HTR-8/SVneo (cell line): ENCODE measurements at places on chromosomes 2 and 18.

- no peak for DNase-seq
These were observed 1.6 kb upstream of the ALKAL2 start for GRCh38 chr2:289362-290089.

DNA sequence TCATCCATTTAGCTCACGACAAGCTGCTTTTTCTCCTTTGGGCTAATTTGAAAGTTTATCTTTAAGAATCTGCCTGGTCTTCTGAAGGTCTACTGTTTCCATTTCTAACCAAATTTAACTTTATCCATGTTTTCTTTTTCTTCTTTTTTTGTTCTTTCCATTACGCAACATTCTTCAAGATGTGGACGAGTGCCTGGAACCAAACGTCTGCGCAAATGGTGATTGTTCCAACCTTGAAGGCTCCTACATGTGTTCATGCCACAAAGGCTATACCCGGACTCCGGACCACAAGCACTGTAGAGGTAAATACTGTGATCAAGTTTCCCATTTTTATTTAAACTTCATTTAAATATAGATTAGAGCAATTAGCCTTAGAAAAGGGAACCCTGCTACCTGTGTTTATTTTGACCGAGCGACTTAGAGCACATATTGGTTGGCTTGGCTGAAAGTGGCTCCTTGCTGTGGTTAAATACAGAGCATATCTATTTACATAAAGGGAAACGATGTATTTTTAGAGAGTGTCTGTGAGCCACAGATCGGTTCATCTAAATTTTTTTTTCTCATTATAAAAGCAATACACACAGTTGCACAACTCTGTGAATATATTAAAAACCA is 183.4 kb upstream of the RASGRP3 start:
- DNase-seq = no peak

- no peak for DNase-seq
These were observed 21.8 kb upstream of the USP40 start for GRCh38 chr2:233588400-233588799.

DNA sequence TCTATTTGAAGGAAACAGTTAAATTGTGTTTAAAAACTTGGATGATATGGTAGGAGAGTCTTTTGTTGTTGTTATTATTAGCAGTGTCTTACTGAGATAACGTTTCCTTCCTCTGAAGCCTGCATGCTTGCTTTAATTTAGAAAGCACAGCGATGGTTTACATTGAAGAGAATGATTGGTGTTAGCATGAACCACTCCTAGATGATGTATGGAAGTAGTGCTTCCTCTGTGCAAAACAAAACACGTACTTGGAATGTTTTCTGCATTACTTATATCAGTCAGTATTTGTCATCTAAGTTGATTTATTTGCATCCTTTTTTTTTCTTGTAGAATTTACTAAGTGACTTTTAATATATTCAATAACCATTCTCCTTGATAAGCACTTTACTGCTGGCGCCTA is 89.0 kb downstream of the UGGT1 start:
- DNase-seq = no peak

DNA sequence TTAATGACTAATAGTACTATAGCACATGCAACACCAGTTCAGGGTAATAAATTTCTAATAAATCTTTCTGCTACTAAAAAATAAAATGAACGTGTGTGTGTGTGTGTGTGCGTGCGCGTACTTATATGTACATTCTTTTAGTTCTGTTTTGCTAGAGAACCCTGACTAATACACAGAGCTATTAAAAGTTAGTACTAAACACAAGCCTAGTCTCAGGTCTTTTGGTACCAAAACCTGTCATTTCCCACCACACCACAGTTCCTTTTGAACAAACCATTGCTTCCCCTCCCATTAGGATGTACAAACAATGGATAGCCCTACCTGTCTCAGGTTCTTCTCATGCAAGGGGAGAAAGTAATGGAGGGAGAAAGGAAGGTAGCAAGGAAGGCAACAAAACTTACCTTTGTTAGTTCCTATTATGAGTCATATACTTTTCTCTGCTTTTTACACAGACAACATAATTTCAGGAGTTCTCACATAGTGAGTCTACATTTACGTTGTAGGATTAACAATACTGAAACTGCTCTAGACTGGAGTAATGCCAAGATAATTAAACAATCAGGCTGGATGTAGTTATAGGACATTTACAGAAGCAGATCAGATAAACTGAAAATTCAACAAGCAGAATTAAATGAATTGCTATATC is 427.2 kb downstream of the KCNJ3 start:
- DNase-seq = no peak

DNA sequence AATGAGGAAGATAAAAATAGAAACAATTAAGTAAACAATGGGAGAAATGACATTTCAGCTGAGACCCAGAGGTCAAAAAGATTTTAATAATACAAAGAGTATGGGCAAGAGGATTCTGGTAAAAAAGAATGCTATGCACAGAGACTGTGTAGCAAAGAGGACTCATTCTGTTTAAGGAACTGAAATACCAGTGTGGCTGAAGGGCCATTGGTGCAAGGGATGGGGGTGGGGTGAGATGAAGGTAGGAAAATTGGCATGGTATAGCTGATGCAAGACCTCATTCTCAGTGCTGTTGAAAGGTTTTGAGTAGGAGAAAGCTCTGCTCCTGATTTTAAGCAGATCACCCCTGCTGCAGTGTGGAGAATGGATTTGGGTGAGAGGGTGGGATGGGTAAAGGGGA is 10.8 kb downstream of the GALNT1 start:
- no peak for DNase-seq

DNA sequence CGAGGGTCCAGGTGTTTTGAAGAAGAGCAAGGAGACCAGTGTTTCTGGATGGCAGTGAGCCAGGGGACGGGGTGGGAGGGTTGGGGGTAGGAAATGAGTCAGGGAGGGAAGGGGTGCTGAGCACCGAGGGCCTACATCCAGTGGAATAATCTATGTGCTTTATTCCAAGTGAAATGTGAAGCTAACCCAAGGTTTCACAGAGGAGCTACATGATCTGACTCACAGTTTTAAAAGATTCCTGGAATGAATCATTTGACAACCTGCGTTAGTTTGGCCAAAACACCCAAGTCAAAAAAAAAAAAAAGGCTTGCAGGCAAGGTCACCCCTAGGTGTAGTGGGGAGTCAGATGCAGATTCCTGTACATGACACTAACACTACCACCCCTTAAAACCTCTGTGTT is 419.7 kb upstream of the MEX3C start:
- no peak for DNase-seq

DNA sequence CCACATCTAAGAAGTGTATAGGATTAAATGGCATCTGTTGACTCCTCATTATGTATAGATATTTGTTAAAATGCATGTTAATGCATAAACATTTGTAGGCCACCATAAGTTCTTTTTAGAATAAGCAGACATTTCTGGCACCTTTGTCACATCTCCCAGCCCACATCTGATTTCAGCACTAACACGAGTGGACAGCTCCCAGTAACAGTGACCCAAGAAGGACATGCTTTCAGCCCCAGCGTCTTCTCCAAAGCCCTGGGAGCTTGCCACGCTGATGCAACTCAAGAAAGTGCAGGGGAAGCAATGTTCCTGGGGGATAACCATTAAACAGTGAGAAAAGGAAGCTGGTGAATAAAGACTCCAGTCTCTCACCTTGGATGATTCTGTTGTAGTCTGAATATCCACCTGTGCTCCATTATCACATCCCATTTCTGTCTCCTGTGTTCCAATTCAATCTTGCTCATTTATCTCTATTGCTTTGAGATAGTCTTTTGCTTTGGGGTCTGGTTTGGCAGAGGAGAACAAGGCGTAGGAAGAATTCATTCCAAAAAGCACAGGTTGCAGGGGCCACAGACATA is 182.6 kb upstream of the THSD7B start:
- DNase-seq = peak; percentile 2

DNA sequence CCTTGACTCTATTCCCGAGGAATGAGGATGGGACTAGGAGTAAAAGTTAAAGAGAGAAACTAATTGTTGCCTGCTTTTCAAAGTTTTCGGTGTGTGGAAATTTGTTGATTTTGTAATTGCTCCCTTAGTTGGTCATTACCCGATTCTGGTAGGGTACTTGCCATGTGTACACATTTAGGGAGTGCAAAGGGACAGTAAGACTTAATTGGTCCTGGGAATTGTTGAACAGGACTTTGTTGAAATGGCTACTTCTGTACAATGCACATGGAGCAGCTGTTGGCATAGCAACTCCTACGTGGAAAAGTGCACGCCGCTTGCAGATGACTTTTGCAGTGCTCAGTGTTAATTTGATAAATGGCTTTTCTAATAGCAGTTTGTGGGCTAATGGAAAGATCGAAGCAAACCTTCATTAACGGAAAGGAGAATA is 22.9 kb downstream of the EPAS1 start:
- DNase-seq = no peak

DNA sequence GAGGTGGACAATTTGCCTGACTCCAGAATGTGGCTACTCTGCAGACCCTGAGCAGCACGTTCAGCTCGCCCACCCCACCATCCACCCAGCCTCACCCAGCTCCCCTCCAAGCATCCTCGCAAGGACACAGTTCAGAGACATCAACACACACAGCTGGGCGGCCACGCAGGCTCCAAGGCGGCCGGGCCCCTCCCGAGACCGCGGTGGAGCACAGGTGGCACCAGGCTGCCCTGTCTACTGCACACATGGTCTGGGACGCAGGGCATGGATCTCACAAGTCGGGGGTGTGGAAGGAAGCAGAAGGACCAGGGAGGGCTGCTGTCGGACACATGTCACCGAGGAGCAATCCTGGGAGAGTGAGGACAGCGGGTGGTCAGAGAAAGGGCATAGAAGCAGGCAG is 36.2 kb downstream of the AQP12A start:
- DNase-seq = no peak

- no peak for DNase-seq
These were observed 77.5 kb downstream of the MAP4K3 start for GRCh38 chr2:39359453-39360038.

DNA sequence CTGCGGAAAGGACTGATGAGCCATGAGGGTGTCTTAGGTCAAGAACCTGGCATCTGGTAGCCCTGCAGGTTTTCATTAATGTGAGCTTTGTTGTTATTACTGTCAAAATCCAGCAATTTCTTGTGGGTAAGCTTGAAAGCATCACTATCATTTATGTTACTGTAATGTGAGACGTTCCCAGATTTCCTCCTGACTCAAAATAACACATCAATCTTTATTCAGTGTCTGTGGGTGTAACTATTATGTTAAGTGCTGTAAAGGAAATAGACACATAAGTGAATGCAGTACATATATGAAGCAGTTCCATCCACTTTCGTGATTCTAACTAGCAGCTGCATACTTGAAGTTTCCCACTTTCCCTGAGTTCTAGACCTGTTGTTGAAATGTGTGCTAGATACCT is 89.8 kb downstream of the FHOD3 start:
- no peak for DNase-seq

DNA sequence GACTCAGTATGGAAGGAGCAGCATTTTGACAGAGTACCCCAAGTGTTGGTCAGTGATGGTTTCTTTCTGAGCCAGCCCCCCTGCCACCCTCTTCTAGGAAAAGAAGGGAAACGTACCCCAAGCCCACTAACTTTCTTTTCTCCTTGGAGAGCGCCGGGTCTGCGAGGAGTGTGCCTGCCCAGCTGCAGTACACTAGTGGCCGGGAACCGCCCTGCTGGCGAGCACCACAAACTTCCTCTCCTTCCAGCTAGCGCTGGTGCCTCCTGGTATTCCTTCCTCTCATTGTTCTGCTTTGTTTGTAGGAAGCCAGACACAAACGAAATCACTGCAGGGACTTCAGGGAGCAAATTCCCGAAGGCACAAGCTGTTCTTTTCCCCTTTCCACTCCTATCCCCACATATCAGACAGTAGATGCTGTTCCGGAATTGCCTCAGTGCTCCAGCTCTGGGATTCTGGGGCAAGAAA is 1.8 kb downstream of the CCDC85A start:
- DNase-seq = peak; percentile 60

DNA sequence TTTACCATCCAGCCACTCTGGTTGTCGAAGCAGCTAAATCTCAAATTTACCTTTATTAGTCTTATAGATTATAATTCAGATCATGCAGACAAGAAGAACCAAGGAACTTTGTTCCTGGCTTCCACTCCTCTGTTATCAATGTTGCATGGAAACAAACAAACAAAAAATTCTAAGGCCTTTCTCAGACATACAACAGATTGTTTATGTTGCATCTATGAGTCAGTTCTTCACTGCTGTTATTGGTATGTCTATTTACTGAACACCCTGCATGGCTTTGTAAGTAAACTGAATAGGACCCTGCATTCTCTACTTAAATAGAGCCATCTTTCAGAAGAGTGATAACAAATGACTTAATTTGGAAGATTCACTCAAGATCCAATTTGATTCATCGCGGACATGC is 1.6 kb upstream of the ANKRD44 start:
- no peak for DNase-seq

DNA sequence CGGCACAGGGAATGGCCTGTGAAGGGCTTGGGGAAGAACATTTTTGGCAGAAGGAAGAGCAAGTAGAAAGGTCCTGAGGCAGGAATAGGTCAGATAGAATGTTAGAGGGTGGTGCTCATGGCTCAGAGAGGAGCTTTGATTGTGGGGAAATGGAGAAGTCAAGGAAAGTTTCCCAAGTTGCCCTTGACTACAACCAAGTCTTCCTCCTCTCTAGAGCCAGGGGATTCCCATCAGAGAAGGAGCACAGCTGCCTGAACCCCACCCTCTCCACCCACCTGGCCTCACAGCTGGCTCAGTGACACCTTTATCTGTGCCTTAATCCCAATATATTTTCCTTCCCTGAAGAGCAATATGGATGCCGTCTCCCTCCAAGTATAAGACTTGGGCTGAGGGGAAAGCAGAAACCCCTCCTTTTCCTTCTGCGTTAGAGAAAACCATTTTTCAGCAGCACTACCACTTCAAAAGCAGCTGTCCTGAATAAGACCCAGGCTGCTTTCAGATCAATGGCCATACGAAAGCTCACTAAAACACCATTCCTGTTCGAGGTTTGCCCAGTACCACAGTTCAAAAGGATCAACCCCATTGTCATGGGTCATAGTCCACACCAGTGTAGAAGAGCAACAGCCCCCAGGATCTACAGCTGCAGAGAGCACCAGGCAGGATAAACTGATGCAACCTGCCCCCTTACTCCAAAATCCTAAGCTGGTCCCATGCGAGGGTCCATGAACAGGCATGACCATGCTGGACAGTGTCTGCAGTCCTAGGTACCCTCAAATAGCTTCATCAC is 199.6 kb downstream of the AFF3 start:
- DNase-seq = no peak

DNA sequence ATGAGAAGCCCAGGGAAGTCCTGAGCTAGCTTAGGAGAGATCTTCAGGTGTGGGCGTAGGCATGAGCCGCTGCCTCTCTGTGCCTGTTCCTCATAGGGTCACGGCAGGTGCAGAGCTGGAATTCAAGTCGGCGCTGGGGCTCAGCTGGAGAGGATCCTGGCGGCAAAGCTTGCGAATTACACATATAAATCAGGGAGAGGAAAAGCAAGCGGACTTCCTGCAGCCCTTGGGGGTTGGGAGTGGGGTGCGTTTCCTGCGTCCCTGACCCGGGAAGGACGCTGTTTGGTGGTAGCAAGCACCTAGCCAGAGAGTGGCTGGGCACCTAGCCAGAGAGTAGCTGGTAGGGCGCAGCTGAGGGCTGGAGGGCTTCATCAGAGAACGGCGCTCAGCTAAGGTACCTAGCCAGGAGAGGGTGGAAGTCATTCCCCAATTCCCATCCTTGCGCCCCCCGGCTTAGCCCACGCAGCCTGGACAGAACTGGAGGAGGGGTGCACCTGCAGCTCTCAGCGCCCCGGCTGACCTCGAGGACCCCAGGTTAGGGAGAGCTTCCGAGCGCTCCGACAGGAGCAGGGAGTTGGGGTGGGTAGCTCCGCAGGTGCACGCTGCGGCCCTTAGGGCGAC is 459 bp upstream of the EFR3B start:
- DNase-seq = peak; percentile 80

- no peak for DNase-seq
These were observed 178.9 kb upstream of the VRK2 start for GRCh38 chr2:57867730-57868129.

GRCh38 chr2:67954093-67954748 is 108.6 kb downstream of the C1D start:
- no peak for DNase-seq
